ENCODE measurements at places on chromosomes 6 and 20. TPM values are rescaled to one million over a fixed set of nuclear protein-coding genes. Genes with fewer than 3 reads are reported as not detected.

Gene GRM1
- total RNA-seq, result not detected

Gene PTGIS
- total RNA-seq, result 0.21 TPM

- DNase-seq, result no peak
These were observed 209.0 kb downstream of the LRFN2 start for GRCh38 chr6:40378071-40378724.

GRCh38 chr6:167699141-167699931 lies 127.4 kb upstream of the AFDN start:
- peak; percentile 81 for DNase-seq

DNA sequence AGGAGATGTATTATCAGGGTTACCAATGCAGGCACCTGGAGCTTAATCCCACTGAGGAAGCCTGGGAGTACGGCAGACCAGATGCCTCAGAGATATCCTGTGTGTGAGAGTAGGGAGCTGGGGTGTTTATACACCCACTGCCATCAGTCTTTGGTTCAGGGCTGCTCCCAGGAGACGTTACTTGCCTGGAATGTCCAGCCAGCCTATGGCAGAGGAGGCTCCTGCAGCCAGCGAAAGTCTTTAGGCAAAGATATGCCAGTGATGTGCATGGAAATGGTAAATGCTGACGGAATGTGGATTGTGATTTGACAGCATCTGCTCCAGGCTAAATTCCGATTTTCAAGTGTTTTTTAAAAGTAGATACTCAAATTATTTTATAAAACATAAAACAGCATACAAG lies 282.0 kb downstream of the BTBD3 start:
- no peak for DNase-seq

GRCh38 chr6:96089173-96089572 lies 73.4 kb downstream of the FUT9 start:
- DNase-seq, result no peak

GRCh38 chr20:54475334-54476168 lies at the start of gene DOK5:
DOK5 (plus strand) TSS chr20:54475593; CDS start chr20:54475947, 354 bp downstream.
- DNase-seq, result no peak

DNA sequence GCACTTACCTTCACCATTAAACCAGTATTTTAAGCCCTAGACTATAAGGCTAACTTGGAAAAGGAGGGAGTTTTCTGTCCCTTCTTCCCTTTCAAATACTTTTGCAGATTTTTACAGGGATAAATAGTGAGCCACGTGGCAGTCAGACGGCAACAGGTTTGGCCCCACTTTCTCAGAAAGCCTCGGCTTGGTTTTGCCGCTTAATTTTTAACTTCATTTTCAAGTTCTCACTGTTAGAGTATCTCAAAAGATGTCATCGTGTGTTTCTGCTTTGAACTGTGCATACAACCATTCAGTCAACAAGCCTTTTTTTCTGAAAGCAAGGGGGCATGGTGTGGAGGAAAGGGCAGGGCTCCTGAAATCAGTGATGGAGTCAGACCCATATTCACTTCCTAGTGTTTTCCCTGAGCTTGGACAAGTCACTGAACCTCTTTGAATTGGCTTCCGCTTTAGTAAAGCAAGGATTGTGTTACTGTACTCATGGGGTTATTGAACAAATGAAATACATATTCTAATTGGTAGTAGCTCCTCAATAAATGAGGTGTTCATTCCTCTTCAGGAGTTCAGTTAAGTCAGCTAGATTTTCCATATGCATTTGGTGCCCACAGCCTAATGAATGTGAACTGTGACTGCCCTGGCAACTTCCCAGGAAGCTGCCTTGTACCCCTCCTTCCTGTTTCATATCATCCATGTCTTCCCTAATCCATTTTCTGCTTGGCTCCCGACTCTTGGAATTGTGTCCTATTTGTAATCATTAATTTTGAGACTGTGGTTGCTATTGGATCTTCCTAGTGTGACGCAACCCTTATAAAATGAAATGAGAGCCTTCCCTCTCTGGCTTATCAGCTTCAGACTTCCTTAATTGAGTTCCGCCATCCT lies at the start of gene SLC17A2:
SLC17A2 (minus strand) TSS at position 160 of the 879 bp plus-strand sequence. CDS start 4,895 bp downstream, outside the sequence.
- DNase-seq, result no peak

DNA sequence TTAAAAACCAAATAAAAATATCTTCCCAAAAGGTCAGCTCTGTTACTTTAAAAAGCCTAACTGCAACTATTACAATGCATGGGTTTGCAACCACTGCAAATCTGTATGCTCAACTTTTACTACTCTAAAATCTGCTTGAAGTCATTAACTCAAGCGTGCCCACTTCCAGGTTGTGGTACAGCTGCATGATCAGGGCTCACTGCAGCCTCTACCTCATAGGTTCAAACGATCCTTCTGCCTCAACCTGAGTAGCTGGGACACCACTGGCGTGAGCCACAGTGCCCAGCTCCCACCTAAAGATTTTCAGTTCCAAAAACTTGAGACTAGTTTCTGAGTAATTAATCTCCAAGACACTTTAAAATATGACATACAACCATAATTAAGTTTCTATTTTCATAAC lies 8.2 kb downstream of the DIDO1 start:
- peak; percentile 66 for DNase-seq

DNA sequence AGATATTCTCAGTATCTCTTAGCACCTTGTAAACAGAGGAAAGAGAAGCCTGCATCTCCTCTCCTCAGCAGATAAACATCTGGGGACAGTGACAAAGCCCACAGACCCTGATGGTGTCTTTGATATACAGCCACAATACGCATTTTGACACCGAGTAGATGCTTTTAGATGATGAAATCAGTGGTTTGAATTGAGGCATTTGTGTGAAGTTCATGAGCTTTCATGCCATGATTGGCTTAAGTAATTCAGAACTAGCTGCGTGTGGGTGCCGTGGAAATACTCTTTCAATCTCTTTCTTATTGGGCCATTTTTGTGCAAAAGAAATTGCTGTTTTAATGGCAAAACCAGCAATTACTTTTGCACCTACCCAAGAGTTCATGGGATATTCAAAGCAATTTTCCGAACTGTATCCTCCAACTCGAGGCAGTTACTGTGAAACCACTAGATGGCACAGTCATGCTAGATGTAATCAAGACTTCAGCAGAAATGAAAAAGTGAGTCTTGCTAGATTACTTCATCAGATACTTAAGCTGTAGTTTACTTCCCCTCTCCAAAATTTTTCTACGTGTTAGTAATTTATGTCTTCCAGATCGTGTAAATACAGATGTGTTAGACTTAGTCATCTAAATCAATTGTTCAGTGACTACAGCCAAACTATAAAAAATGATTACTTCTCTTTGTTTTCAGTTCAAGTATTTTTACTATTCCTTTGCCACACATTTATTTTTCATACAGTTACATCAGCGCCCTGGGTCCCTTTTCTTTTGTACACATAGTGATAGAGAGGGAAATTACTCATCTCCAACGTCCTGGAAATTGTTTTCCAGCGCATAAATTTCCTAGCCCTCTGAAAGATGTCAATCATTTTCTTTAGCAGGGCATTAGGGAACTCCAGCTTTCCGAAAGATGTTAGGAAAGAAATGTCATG lies 49.4 kb downstream of the IYD start:
- peak; percentile 40 for DNase-seq

DNA sequence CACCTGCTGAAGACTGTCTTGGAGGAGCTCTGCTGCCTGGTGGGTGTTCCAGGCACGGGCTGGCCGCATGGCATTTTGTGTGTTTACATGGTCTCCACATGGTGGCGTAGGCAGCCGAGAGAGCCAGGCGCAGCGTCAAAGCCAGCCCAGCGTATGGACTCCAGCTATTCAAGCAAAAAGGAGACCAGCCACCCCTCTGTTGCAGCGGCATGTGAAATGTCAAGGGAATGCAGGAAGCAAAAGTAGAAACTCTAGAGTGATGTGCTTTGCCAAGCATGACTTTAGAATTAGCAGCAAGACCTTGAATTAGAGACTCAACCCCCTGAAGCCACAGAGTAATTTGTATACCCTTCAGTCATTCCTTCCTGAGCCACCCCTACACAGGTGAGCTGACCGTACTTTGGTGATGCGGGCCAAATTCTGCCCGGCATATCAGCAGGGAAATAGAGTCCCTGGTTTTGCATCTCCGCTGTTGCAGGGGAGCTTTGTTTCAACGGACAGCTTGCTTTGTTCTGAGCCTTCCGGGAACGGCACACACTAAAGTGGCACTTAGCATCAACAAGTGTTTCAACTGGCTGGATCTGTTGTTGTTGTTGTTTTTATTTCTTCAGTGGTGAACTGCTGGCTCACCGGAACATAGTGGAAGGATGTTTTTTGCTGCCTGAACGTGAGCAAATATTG lies 48.5 kb downstream of the FNDC1 start:
- DNase-seq, result peak; percentile 54

Measured in activated CD4-positive, alpha-beta T cell treated with anti-CD3 and anti-CD28 coated beads for 36 hours (primary cell).